ENCODE measurements at places on chromosomes 5 and 9. TPM values are rescaled to one million over a fixed set of nuclear protein-coding genes. Genes with fewer than 3 reads are reported as not detected.

DNA sequence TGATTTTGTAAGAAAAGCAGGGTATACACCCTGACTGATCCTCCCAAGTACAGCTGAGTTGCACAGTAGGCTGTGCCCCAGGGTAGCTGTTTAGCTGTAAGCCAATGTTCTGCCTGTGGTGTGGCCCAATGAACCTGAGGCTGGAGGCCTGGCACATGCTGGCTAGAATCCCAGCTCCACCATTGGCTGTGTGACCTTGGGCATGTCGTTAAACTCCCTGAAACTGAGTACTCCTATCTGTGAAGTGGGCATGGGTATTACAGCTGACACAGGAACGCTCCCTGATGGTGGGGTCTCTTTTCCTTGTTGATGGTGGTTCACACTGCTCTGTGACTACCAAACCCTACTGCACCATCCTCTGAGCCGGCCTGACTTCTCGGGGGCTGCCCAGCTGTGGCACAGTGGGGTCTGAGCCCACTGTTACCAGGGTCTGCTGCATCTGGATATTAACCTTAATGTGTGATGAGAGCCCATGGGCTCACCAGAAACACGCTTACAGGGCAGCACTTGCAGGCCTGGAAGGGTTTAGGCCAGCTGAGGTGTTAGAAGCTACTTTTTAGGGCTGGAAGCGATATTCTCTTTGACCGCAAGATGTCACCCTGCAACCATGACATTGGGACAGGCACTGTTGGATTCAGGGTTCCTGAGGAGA is 7.0 kb upstream of the GADD45G start:
- DNase-seq = peak; percentile 58

DNA sequence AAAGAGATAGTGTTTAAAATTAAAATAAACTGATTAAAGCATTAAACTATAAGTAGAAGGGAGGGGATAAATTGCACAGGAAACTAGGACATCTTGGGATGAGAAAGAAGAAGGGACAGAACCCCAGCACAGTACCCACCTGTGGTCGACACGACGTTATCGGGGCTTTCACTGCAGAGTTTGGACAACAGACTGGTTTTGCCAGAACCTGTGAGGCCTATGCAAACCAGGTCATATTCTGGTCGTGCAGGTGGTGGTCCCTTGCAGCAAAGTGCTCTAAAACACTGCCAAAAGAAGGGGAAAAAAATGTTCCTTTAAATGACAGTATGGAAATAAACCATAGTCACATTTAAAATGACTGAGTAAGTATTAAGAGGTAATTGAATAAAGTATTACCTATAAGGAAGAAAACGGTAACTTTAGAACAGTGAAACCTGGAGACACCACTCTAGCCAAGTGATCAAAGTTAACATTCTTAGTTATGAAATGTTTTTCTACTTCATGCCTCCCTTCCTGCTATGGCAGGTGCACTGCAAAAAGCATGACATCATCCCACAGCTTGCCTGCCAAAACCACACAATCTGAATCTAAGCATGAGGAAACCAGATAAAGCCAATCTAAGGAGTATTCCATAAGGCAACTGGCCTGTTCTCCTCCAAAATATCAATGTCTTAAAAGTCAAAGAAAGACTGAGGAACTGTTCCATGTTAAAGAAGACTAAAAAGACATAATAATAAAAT is 138.6 kb downstream of the ARL15 start:
- DNase-seq = peak; percentile 78

GRCh38 chr9:106893088-106893487 is 30.1 kb downstream of the ZNF462 start:
- peak; percentile 66 for DNase-seq

DNA sequence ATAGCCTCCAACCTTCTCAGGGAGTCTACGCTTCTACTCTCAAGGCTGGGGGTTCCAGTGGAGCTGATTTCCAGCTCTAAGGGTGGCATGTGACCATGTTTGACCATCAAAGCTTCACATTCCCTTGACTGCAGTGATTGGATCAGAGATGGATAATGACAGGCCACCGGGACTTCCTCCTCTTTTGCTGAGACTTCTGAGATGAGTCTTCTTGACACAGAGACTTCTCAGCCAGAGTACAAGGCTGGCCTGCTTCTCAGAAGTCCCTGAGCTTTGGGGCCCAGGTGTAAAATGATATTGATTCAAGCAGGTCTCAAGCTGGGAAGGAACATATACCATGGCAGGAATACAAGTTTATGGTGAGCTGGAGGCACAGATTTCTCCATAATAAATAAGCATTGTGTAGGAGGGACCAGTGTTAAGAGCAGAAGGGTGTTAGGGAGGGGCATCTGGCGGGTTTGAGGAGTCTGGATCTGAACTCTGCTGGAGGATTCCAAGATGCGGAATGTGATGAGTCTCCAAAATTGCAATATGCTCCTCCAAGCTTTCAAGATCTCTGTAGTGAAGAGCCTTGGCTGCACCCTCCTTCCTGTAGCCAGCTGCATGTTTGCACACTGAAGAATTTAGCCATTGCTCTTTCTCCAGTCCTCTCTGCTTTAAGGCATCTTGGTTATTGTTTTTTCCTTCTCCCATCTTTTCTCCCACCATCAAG is 41.7 kb upstream of the HSD17B4 start:
- no peak for DNase-seq

DNA sequence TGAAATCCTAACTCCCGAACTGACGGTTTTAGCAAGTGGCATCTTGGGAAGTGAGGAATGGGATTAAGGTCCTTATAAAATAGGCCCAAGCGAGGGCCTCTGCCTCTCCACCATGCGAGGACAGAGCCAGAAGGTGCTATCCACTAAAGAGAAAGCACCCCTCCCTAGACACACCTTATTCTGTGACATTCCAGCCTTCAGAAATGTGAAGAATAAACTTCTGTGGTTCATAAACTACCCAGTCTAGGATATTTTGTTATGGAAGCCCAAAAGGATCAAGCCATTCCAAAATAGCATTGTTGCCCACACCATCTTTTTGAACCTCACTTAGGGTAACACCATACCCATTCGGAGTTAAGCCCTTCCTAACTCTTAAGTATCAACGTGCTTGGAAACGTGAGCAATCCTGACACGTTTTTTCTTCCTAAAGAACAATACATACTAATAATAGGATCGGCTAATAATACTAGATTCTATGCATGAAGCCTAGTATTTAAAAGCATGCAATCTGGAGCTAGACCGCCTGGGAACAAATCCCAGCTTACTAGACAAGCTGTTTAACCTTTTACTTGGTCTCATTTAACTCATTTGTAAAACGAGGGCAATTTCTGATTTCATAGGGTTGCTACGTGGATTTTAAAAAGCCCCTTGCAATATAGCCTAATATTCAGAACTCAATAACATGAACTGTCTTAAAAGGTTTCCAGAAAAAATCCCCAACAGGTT is 1.1 kb upstream of the SMC2 start:
- DNase-seq = no peak

SH3PXD2B gene
- total RNA-seq = 66.3 TPM

All from endothelial cell of umbilical vein (primary cell).